ENCODE measurements at places on chromosomes 3 and 15.

- DNase-seq = no peak
Measured at GRCh38 chr3:178109691-178110090, 426.5 kb upstream of the KCNMB2 start.

DNA sequence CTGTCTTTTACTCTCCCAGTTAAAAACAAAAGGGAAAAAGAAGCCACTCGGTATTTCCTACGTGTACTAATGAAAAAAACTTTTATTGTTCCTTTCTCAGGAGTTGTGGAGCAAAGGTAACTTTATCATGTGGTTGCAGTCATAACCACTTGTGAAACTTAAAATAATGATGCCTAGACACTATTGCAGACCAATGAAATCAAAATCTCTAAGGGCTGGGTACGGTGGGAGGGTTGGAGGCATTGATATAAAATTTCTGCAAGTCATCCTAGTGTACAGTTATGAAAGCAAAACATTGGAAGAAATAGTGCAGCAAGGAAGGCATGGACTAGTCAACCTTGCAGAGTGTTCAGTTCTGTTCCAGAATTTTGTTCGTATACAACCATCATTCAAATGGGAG is 808.8 kb downstream of the TUSC7 start:
- no peak for DNase-seq

- peak; percentile 65 for DNase-seq
Measured at GRCh38 chr3:143070977-143071551, 48.5 kb upstream of the CHST2 start.

GRCh38 chr3:125177746-125178145 is 34.8 kb downstream of the SLC12A8 start:
- DNase-seq = no peak

GRCh38 chr3:108031895-108032294 is 58.9 kb downstream of the CD47 start:
- DNase-seq = no peak

DNA sequence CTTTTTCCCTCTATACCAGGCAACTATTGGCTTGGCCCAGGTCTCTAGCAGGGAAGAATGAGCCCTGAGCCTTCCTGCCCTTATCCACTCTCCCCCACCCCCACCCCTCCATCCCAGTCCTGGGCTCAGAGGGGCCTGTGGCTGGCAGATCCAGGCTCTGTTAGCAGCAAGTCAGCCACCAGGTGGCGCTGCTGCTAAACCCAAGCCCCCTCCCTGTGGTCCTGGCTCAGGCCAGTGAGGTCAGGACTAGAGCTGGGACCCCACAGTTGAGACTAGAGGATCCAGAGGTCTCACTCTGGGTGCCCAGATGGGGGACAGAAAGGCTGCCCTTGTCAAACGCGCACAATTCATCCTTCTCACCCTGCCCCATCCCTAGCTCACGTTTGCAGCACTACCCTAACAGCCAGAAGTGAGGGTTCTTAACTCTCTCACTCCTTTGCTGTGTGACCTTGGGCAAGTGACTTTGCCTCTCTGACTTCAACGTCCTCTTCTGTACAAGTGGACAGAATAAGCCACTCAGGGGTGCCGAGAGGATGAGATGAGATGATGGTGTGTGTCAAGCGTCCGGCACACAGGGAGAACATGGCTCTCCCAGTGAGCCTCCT is 46.8 kb upstream of the SLC6A1 start:
- peak; percentile 4 for DNase-seq

DNA sequence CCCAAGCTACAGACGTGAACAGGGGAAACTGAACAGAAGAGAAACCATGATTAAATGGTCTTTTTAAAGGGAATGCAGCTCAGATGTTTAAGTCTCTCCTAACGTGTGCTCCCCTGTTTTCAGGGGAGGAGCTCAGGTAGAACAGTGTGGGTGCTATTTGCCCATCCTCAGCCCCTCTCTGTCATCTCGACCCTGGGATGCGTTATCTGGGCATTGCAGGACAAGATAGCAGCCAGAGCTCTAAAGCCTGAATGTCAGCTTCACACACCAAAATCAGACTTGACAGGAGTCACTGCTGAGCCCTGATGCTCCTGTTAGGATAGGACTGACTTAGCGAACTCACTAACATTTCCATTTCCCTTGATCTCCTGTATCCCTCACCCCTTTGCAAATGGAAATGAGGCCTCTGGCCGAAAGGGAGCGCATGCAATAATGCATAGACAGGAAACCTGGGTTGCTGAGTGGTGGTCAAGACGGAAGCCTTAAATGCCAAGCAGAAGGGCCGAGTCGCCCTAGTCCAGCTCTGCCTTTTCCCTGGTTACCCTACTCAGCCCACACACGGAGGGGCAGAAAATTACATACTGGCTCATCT is 234.9 kb upstream of the TPM1 start:
- no peak for DNase-seq

DNA sequence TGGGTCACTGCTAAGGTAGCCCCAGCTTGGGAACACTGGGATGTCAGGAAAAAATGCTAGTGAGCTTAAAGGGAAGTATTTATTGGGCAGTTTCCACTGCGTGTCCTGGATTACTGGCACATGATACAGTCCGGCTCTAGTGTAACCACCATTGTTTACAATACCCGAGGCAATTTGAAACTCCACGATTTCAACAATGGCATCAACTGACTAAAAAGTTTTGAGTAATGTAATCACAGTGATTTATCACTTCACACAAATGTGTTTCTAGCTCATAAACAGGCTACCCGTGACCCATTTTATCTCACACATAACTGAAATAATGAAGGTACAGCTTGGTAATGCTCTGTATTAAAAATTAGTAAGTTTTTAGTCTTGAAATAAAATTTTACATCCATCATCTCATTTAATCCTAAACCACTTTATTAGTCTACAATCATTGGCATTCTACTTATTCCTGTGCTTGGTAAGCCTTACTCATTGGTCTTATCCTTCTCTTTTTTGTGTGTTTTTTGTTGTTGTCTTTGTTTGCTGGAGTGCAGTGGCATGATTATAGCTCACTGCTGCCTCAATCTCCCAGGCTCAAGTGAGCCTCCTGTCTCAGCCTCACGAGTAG is 7.6 kb downstream of the ZMAT3 start:
- DNase-seq = peak; percentile 35

GRCh38 chr3:36063992-36064391 is 316.3 kb upstream of the STAC start:
- DNase-seq = no peak

DNA sequence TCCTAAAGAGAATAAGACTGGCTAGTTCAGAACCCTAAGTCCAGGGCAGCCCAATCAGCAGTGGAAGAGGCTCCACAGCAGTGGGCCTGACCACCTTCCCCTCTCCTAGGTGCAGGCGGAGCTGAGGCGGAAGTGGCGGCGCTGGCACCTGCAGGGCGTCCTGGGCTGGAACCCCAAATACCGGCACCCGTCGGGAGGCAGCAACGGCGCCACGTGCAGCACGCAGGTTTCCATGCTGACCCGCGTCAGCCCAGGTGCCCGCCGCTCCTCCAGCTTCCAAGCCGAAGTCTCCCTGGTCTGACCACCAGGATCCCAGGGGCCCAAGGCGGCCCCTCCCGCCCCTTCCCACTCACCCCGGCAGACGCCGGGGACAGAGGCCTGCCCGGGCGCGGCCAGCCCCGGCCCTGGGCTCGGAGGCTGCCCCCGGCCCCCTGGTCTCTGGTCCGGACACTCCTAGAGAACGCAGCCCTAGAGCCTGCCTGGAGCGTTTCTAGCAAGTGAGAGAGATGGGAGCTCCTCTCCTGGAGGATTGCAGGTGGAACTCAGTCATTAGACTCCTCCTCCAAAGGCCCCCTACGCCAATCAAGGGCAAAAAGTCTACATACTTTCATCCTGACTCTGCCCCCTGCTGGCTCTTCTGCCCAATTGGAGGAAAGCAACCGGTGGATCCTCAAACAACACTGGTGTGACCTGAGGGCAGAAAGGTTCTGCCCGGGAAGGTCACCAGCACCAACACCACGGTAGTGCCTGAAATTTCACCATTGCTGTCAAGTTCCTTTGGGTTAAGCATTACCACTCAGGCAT is 33.7 kb downstream of the VIPR1 start:
- no peak for DNase-seq

DNA sequence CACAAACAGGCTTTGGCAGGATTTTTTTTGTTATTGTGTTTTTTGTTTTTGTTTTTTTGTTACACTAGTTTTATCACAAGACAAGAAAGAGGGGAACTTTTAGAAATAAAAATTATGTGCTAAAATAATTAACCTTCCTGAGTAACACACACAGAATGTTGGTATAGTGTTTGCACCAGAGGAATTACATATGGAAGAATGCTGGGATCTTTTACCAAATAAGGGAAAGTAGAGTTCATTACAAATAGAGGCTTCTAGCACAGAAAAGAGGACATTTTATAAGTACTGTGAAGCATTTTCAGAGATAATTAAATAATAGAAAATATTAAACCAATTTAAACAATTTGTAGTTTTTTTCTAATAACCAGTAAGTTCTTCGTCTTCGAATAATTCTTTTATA is 116.0 kb downstream of the IGF1R start:
- no peak for DNase-seq

- DNase-seq = no peak
Measured at GRCh38 chr15:41487381-41487780, 6.3 kb upstream of the ITPKA start.

DNA sequence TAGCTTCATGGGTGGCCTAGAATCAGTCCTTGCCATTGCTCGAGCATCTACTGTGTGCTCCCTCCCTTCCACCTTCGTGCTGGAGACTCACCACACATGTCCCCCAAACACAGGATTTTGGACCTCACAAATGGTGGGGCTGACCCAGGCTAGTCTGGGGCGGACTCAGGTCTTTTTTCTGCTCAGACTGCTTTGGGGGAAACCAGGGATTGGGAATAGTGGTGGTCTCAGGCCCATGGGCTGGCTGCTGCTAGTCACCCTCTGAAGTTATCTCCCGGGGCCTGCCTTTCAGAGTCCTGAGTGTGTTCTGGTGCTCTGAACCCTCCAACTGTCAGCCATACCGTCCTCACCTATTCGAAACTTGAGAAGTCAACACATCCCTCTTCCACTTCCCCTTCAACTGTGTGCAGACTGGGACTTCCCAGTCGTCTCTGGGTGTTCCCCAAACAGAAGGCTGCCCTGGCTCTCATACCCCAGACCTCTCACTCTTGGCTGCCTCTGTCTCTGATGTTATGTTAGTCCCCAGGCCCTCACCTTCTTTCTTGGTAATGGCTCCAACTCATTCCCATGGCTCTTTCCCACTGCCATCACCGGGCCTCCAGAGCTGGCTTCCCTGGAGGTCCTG is 46.0 kb downstream of the PPCDC start:
- no peak for DNase-seq

GRCh38 chr3:143819890-143820289 is 28.4 kb downstream of the SLC9A9 start:
- no peak for DNase-seq

DNA sequence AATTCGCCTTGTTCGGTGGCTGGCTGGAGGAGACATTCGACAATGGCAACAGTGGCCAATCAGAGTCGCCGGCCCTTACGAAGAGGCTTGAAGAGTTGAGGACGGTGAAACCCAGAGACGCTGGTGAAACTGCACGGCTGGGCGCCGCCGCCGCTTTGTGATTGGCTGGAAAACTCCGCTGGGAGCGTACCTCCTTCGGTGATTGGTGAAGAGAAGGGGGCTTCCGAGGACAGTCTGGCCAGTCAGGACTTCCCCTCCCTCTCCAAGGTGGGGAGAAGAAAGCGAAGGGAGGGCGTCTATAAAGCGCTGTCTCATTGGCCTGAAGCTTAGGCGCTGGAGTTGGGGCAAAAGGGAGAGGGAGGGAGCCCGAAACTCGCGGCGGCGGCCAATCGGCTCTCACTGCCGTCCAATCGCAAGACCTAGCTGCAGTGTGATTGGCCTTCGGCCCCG is 554 bp upstream of the GSK3B start:
- DNase-seq = peak; percentile 100

DNA sequence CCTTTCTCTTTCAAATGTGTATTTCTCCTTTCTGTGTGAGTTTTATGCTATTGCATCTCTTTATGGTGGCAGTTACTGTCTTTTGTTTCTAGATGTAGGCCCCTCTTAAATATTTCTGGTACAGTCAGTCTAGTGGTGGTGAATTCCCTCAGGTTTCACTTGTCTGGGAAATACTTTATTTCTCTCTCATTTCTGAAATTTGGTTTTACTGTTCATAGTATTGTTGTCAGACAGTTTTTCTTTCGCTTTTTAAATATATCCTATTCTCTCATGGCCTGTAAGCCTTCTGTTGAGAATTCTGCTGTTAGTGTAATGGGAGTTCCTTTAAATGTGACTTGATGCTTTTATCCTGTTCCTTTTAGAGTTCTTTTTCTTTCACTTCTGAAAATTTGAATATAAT is 874.0 kb downstream of the PLOD2 start:
- DNase-seq = no peak

- DNase-seq = no peak
Measured at GRCh38 chr15:77504306-77504705, 83.6 kb downstream of the HMG20A start.

DNA sequence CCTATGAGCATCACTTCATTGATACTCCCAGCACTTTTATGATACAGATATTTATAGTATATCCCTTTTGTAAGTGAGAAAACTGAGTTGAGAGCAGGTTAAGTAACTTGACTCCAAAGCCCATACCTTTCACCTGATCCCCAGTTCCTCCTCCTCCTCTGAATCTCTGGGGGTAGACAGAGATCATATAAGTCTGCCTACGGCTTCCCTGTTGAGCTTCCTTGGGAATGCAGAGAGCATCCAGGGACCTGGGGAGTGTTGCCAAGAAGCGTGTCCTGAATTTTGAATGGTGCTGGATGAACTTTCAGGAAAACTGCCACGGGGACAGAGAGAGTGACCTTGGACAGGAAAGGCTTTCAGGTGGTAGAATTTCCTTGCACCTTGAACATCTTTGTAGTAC is 268.5 kb downstream of the LRTM1 start:
- no peak for DNase-seq

DNA sequence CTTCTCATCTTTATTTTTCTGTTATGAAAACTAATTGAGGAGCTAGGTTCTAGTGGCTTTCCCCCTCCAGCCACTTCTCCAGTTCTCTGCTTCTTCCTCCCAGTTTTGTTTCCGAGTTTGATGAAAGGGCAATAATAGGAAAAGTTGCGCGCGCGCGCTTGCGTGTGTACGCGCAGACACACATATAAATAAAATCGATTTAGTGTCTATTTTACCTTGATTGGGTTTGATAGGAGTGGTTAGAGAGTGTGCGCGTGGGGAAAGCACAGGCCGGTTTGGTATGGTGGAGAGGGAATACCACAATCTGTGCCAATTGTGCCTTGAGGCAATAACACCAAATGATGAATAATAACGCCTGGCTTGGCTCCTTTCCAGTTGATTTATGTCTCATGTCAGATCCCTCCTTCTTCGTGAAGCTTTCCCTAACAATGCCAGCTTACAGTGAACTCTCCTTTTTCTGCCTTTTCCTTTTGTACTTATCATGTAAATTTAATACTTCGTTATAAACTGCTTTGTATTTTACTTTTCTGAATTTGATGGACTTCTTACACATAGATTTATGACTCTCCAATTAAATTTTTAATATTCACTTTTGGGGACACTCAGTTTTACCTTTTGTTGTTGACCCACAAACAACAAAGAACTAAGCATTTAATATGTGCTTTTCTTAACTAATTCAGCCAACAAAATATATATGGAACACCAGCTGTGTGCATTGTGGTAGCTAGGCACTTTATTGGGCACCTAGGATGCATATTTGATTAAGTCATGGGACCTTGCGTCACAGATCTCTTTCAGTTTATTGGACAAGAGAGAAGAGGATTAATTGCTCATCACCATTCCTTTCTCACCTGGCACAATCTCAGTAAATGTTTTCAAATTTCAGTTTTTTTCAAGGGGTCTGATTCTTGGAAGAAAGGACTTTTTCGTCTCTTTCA is 1.7 kb downstream of the TIPARP start:
- no peak for DNase-seq

GRCh38 chr3:119352863-119353527 is 58.8 kb downstream of the ARHGAP31 start:
- DNase-seq = peak; percentile 54

GRCh38 chr3:133394561-133395311 is 5.1 kb upstream of the BFSP2 start:
- DNase-seq = no peak
